Naive B cell (primary cell): ENCODE measurements at places on chromosomes 2 and 18. TPM values are rescaled to one million over a fixed set of nuclear protein-coding genes. Genes with fewer than 3 reads are reported as not detected.

The SH2D6 gene
- not detected for polyA plus RNA-seq

The NR4A2 gene
- 51.0 TPM for polyA plus RNA-seq

The DYNAP gene
- not detected for polyA plus RNA-seq

The ABCG8 gene
- 0.05 TPM for polyA plus RNA-seq

GRCh38 chr2:134446383-134447017 is 192.6 kb downstream of the MGAT5 start:
- H3K4me1 ChIP-seq, result peaks cover 11% of the 10 kb centered on the region
- peaks cover 8% of the 10 kb centered on the region for H3K36me3 ChIP-seq
- peak overlapping the region; percentile 38 for H3K27ac ChIP-seq
- H3K4me3 ChIP-seq, result no peak overlapping the region

DNA sequence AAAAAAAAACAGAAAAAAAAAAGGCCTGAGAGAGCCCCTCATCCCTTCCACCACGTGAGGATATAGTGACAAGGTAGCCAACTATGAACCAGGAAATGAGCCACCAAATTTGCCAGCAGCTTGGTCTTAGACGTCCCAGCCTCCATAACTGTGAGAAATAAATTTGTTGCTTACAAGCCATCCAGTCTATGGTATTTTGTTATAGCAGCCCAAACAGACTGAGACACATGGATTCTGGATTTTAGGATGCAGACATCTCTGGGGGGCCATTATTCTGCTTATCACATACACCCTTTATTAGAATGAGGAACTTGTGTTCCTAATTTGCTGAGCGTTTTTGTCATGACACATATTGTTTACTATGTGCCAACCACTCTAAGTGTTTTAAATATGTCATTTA is 5.4 kb upstream of the YIPF4 start:
- H3K36me3 ChIP-seq, result no peaks in the 10 kb centered on the region
- peaks cover 7% of the 10 kb centered on the region for H3K27me3 ChIP-seq
- no peak for DNase-seq
- H3K4me1 ChIP-seq, result peaks cover 3% of the 10 kb centered on the region
- no peak overlapping the region for H3K27ac ChIP-seq

DNA sequence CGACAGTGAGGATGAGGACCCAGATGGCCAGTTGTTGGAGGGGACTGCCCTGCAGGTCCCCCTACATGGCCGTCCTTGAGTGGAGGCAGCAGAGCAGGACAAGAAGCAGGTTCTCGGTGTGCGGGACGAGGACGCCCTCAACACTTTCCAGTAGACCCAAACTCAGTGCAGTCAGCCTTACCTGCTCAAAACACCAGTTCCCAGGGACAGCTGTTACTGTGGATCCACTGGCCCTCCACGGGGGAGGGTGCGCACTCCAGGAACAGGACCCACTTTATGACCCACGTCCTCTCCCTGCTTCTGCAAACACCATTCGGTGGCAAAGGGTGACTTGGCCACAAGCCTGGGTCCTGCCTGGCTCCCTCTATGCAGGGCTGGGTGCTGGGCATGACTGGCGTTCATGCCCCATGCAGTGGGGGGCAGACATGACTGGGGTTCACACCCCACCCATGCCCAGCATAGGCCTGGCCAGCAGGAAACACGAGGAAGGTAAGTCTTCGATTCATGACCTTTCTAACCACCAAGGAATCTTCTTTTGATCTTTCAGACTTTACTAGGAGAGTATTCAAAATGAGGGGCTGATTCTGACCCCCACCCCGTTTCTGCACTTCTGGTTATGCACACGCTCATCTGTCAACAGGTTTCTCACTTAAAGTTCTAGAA is 233.7 kb downstream of the HDAC4 start:
- no peak overlapping the region for H3K27ac ChIP-seq
- peaks cover 21% of the 10 kb centered on the region for H3K36me3 ChIP-seq
- no peaks in the 10 kb centered on the region for H3K27me3 ChIP-seq
- no peak overlapping the region for H3K4me3 ChIP-seq
- H3K4me1 ChIP-seq, result no peaks in the 10 kb centered on the region
- no peak for DNase-seq
